ENCODE measurements at places on chromosomes 12 and 14.

DNA sequence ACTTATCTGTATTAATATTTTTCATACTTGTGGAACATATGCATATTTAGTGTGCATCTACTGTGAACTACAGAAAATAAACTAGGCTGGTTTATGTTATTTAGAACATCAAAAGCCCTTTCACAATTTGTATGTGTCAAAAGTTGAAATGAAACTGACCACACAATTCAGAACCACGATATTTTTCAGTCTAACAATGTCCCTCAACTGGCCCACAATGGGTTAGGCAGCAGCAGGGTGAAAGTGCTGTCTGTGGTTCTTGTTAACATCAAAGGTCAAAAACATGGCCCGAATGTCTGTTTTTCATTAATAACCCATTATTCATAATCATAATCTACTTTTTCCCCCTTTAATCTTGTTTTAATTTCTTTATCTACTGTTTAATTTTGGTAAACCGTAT, 559.9 kb upstream of the ATP2B1 start:
- DNase-seq: no peak

- no peak for DNase-seq
Observed at GRCh38 chr12:80556566-80556965, 112.5 kb downstream of the PTPRQ start.

GRCh38 chr14:59698793-59699192, 122.2 kb upstream of the CCDC175 start:
- no peak for DNase-seq

DNA sequence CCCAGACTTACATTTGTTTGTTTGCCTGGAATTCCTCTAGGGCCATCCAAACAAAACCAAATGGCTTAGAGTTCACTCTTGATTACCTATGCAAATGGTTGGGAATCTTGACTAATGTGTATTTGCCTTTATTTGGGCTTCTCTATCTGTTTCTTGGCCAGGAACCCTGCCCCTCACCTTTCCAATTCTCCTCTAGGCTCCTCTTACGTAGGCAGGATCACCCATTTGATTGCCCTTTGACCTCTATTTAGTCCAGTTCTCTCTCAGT, 123.0 kb upstream of the DYRK2 start:
- no peak for DNase-seq

GRCh38 chr14:68266998-68267397, 447.4 kb downstream of the RAD51B start:
- no peak for DNase-seq

GRCh38 chr12:113818283-113818682, 147.8 kb downstream of the RBM19 start:
- no peak for DNase-seq

- no peak for DNase-seq
Observed at GRCh38 chr12:50707396-50707795, 56.5 kb upstream of the ATF1 start.

GRCh38 chr12:55933169-55933798, 2.3 kb downstream of the DGKA start:
- no peak for DNase-seq

GRCh38 chr14:100190126-100190525, 30.7 kb upstream of the DEGS2 start:
- no peak for DNase-seq

DNA sequence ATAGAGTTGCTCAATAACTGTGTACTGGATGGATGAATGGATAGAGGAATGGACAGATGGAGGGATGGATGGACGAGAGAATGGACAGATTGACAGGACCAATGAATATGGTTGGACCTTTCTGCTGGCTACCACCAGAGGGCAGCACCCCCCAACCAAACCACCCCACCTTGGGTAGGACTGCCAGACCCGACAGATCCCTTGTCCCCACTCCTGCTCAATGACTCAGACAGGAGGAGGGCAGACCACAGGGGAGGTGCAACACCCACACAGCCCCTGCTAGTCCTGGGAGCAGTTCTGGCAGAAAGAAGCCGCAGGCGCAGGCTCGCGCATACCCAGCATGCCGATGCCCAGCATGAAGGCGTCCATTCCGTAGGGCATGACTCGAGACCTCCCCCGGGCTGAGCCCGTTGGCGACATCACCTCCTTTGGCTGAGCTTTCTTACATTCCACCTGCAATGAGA, 12.4 kb downstream of the MSI1 start:
- DNase-seq: peak; percentile 25

- DNase-seq: no peak
Observed at GRCh38 chr14:95910628-95911027, 34.0 kb downstream of the TUNAR start.

GRCh38 chr12:70060634-70061033, 182.6 kb upstream of the CNOT2 start:
- no peak for DNase-seq

- DNase-seq: no peak
Observed at GRCh38 chr12:50780013-50780412, 16.1 kb downstream of the ATF1 start.

DNA sequence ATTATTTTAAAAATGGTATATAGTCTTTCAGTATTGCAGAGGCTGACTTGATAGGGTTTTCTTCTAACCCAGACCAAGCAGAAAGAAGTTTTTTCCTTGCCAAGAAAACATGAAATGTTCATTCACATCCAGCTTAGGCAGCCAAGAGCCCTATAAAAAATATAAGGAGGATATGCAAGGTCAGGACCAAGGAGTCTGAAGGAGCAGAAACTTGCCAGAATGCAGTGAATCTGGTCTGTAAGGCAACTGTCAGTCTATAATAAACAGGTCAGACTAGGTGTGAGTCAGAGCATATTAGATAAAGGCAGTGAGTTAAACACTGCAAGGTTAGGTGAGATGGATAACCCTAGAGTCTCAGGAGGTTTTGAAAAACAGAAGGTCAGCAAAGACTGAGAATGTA, 645.5 kb downstream of the C12orf50 start:
- DNase-seq: no peak

- no peak for DNase-seq
Observed at GRCh38 chr12:131606218-131606901, 104.5 kb upstream of the SFSWAP start.

DNA sequence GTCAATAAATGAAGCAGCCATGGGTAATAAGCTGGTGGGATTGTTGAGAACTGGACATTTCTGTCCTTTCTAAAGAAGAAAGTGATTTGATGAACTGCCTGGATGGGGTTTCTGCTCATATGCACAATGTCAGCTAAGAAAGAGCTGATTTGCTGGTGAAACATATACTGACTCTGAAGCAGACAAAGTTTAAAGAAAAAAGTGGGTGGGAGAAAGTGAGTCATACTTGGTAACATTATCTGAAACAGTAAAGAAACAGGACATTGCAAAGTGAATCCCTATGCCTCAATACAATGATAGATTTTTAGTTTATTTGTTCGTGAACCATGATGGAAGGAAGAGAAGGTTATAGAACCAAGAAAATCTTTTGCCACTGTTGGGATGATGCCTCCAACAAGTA, 95.6 kb upstream of the DNM1L start:
- DNase-seq: no peak

GRCh38 chr12:53365245-53365904, 14.6 kb upstream of the SP1 start:
- no peak for DNase-seq

- DNase-seq: no peak
Observed at GRCh38 chr12:57235017-57235727, 5.7 kb downstream of the SHMT2 start.

DNA sequence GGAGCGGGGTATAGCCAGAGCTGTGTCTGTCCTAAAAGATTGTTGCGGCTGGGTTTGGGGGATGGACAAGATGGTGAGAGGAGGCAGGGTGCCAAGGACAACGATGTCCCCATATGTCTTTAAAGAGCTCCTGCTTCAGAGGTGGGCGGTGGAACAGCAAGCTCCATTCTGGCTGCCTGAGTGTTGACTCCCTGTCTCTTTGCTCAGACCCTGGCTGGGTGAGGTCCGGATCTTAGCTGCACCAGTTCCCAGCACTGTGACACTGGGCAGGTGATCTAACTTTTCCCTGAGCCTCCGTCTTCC, 8.3 kb upstream of the WSCD2 start:
- no peak for DNase-seq

DNA sequence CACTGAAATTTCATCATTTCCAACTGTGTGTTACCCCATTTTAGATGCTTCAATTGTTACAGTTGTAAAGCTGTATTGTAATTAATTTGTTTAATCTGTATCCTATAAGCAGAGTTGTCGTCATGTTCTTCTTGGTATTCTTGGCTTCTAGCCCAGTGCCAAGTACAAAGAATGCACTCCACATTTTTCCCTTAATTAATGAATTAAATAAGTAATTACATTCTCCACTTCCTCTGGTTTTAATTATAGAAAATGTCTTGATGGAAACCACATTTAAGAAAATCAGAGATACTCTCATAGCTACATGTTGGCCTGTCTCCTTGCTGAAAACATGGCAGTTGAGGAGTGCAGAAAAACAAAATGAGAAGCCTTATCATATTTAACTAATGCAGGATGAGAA, 746 bp downstream of the DNAI7 start:
- no peak for DNase-seq

Measured in GM12864 (cell line).